AG09319 (cell line): ENCODE measurements at places on chromosomes 1 and 21.

- DNase-seq = no peak
Measured at GRCh38 chr1:220045356-220046051, 801 bp downstream of the EPRS1 start.

DNA sequence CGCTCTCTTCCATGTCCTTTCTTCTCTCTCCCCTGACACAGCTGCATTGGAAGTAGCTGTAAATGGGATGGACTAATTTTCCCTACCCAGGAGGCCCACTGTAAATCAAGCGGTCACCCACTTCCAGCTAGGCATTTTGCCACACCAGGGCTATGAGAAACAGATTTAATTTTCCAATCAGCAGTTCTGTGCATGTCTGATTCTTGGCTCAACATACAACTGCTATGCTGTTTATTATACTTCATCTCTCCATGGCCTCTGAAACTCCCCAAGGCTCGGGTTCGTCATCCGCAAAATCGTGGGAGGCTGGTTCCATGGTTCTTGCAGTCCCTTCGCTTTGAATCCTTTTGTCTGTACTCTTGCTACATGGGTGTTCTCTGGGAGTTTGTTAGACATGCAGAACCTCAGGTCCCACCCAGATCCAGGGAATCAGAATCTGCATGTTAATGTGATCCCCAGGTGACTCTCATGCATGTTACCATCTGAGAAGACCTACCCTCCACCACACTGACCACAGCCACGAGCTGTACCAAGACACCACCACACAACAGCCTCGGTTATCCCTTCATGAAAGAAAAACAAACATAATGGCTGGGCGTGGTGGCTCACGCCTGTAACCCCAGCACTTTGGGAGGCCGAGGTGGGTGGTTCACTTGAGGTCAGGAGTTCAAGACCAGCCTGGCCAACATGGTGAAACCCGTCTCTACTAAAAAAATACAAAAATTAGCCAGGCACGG, 190.5 kb downstream of the GABPA start:
- DNase-seq = no peak

- DNase-seq = peak; percentile 80
Measured at GRCh38 chr1:155134880-155135414, 705 bp upstream of the SLC50A1 start.

- no peak for DNase-seq
Measured at GRCh38 chr1:113886417-113887401, 672 bp downstream of the BCL2L15 start.

GRCh38 chr1:78005755-78006154, 1.0 kb downstream of the DNAJB4 start:
- peak; percentile 85 for DNase-seq

GRCh38 chr1:12438349-12438924, 179.6 kb downstream of the DHRS3 start:
- no peak for DNase-seq

DNA sequence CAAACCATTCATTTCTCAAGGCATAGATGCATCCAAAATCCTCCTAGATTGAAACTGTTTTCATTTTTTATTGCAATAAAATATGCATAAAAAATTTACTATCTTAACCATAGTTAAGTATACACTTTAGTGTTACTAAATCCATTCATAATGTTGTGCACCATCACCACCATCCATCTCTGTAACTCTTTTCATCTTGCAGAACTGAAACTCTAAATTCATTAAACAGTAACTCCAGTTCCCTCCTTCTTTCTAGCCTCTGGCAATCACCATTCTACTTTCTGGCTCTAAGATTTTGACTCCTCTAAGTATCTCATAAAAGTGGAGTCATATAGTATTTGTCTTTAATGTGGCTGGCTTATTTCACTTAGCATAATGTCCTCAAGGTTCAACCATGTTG, 236.8 kb downstream of the SMYD3 start:
- DNase-seq = no peak

DNA sequence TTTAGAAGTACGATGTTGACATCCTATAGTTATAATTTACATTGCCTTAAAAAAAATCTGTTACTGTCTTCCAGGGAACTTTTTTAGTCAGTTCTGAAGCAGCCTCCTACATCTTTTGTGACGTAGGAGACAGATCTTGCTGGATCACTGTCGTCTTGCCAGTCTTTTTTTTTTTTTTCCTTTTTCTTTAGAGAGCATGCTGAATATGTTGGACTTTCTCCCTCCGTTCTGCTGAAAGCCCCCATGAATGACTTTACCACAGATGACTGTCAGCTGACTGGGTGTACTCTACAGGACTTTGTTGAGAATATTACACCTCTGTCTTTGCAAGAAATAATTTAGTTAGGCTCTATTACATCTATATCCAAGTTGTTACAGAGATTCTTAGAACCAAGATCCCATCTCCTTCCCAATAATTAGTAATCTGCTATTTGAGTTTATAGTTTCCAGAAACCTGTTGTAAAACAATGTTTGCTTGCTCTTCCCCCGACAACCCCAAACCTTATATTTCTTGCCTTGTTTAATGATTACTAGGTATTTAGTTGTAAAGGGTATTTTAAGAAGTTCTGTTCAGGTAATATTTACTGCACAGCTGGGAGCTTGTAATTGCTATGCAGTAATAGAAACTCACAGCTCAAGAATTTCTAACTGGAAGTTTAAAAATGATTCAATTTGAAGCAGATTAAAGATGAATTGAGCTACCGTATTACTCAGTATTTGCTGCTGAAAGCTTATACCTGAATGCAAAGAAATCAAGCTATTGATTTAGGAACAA, 61.8 kb downstream of the RASAL2 start:
- DNase-seq = no peak

GRCh38 chr1:183282101-183282855, 96.2 kb downstream of the LAMC2 start:
- DNase-seq = no peak

GRCh38 chr1:181110013-181110412, 21.5 kb downstream of the IER5 start:
- no peak for DNase-seq

GRCh38 chr1:214050513-214051401, 63.0 kb downstream of the PROX1 start:
- no peak for DNase-seq

DNA sequence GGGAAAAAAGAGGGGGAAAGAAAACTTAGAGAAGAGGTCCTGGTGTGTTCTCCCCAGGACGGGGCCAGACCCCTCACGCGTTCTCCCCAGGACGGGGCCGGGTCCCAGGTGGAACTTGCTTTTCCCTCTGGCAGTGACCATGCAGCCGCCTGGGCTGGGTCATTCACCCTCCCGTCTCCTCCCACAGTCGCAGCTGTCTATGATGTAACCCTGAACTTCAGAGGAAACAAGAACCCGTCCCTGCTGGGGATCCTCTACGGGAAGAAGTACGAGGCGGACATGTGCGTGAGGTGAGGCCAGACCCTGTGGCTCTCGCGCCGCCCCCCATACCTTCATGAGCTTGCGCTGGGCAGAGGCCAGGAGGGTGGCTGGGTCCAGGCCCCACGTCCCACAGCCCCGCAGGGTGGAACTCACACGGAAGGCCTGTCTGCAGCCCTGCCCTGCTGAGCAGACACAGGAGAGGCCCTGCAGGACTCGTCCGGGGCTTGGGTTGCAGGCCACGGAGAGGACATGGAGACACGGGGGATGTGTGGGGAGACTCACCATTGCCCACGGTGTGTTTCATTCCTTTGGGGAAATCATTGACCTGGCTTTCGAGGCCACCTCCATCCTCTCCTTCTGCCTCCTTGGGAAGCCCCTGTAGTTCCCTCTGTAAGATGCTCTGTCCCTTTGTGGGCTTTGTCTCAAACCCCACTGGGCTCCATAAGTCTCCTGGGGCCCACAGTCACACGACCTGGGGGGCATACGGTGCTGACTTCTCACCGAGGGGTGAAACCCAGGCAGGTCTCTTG, 40.7 kb upstream of the TRAPPC10 start:
- DNase-seq = no peak

DNA sequence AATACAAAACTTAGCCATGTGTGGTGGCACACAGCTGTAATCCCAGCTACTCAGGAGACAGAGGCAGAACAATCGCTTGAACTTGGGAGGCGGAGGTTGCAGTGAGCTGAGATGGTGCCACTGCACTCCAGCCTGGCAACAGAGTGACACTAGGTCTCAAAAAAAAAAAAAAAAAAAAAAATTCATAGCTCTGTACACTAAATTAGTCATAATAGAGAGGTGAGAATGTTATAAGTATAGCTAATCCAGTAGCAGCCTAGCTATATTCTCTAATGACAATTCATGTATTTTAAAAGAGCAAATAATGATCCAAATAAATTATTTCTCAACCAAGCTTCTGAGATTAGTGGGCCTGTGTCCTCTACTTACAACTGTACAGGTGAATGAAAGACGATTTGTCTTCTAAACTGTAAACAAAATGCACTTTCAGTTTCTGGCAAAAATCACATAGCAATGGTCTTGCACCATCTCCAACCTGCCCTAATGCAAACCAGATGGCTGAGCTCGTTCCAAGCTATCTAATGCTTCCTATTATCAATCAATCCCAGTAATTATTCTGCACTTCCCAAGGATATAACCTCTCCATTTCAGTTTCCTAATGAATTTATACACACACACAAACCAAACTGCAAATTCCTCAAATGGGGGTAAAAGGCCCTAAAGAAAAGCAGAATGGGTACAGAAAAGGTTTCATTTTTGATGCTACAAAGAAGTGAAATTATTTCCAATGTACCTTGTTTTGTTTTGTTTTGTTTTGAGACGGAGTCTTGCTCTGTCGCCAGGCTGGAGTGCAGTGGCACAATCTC, 56.5 kb downstream of the GATAD2B start:
- DNase-seq = peak; percentile 28

GRCh38 chr1:243483071-243483771, 227.4 kb downstream of the SDCCAG8 start:
- DNase-seq = no peak

DNA sequence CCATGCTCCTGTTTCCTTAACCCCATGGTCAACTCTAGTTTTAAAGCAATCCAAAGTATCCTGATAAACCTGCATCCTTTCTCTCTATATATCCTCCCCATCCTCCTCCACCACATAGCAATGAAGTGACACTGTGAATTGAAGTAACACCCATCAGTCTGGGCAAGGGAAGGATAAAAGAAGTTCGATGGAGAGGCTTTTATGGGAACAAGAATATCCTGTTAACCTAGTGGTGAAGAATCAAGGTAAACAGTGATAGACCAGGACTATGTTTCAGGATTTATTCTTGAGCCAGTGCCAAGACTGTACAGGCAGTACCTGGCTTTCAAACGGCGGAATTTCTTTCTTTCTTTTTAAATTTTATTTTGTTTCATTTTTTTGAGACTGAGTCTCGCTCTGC, 17.6 kb downstream of the RABIF start:
- DNase-seq = no peak

DNA sequence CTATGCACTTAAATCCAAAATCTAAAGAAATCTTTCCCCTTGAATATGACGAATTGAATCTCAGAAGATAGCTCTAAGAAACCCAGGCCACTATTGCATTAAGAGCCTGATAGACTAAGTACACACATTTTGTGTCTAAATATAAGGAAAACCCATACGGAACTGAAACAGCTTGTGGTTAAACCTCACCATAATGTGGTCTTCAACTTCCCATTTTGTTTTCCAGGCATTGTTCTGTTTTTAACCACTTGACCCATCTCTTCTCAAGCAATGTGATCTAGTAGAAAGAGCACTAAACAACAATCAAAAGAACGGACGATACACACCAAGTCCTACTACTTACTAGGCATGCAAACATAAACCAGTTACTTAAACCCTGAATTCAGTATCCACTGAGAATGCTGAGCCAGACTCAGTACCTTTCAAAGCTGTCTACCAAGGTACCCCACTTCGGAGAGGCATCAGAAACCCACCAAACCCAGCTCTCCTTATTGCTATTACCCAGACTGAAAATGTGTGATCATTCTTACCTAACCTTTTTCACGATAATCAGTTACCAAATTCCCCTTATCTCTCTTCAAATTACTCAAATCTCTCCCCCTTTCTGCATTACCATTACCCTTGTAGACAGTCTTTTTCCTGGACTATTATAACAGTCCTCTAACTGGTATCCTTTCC, 12.8 kb downstream of the OTUD7B start:
- DNase-seq = no peak

- DNase-seq = no peak
Measured at GRCh38 chr1:226447932-226448665, 40.2 kb upstream of the PARP1 start.

- no peak for DNase-seq
Measured at GRCh38 chr1:170836141-170836540, 99.2 kb upstream of the MROH9 start.

DNA sequence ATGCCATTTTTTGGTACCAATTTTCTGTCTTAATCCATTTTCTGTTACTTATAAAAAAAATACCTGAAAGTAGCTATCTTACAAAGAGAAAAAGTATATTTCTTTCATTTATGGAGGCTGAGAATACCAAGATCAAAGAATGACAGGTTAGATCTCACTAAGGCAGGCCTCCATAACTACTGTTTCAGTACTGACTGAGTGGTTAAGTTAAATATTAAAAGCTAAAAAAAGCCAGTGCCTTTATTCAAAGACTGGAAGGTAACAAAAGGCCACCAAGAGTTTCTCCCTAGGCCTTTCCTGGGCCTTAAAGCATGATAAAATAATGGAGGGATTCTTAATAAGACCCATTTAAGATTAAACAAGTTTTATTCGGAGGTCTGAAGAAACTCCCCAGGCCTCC, 687.7 kb upstream of the ADGRL4 start:
- no peak for DNase-seq
